ENCODE measurements at places on chromosomes 7 and 10.

- no peak for DNase-seq
Observed at GRCh38 chr7:11207565-11207964, 233.9 kb downstream of the PHF14 start.

DNA sequence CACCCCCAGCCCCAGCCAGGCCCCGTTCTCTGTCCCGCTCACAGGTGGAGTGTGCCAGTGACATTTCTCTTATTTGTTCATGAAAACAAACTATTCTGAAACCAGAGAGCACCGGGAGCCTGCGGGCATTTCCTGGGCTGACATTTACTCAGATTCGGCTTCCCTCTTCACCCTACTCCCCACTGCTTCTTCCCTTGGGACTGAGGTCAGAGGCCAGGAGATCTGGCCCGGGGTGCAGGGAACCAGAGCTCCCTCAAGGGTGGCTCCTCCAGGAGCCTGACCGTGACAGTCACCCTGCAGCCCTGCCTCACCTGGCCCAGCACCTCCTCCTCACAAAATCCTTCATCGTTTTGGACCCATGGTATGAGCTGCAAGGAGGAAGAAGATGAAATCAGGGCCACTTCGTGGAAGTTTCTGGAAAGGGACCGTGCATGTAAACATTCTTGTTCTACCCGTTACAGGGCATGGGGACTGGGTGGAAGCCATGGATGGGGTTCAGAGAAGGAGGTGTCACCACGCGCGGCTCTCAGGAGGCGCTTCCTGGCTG, 12.2 kb downstream of the BHLHA15 start:
- DNase-seq = no peak

DNA sequence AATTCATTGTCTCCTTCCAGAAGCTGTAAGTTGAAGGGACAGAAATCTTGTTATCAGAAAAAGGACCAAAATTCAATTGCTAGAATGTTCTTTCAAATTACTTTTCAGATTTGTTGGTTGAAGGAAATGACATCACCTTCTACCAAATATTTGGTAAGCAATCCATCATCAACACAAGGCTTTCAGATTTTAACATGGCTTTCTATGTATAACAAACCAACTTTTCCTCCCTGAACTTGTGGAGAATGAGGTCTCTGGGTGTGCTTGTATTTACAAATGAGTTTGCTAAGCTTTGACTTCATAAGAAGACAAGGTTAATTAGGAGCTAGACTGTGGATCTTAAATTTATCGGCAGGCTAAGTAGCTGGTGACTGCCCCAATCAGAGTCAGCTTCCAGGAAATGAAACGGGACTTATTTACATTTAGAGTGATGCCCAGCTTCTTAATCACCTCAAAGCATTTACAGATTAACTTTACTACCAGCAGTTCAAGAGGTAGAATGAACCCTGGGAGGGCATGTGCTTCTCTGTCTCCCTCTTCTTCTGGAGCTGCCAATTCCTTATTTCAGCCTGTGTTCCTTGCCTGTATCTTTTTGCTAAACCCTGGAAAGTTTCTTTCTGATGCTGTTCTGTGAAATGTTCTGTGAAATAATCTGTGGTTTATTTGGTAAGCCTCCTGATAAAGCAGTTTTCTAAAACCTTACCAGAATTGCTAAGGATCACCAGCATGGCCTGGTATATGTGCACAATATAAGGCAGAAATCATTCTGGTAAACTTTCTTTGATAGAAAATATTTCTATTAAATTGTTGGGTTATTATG, 248.8 kb upstream of the FZD8 start:
- DNase-seq = no peak

DNA sequence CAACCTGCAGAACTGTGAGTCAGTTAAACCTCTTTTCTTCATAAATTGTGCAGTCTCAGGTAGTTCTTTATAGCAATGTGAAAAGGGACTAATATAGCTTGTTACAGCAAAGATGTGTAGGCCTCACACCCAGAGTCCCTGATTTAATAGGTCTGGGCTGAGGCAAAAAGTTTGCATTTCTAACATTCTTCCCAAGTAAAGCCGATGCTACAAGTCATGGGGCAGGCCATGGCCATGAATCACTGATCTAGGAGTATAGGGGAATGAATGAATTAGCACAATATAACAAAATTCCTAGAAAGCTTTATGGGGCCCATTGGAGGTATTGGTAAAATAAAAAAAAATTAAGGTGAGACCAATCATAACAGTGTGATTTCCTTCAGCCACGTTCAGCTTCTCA, 11.5 kb upstream of the AASS start:
- no peak for DNase-seq

DNA sequence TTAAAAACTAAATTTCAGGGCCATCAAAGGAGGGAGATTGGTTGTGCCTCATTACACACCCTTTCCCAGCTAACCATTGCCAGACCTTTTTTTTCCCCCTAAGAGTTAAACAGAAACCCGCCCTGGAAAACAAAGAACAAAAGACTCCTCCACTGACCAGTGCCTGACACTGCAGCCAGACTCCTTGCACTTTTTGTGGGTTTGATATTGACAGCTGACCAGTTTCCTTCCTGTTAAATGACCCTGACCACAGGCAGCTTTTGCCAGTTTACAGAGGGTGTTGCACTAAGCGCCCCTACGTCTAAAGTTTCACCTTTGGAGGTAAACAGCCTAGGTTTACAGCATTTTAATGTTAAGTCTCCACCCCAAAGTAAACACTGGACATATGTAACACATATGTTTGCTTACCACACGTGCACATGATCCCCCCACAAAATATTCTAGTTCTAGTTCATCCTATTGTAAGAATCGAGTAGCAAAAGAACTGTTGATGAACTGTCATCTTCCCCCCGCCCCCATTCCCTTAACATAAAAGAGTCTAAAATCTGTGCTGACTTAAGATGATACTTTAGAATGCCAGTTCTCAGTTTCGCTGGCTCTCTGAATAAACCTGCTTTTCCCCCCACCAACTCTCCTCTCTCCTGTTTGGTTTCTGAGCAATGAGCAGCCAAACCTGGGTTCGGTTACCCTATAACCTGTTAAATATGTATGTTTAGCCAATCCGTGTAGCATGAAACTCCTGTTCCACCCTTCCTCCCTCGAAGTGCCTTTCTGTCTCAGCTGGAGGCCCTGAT, 38.0 kb downstream of the FOXI2 start:
- DNase-seq = no peak

DNA sequence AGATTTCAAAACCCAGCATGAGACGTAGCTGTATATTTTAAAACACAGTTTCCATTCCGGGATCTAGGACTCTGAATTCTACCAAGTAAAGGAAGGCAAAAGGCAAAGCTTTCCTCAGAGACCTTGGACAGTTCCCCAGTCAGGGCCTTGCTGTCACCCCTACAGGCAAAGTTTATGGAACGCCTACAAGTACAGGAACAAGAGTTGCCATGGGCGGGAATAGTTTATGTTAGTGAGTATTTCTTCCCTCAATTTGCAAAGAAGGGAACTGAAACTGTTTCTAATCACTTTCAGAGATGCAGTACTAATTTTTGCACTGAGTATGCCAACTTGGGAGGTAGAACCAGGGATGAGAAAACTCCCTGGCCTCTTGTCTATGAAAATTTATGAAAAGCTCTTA, 68.2 kb upstream of the LRGUK start:
- DNase-seq = no peak

DNA sequence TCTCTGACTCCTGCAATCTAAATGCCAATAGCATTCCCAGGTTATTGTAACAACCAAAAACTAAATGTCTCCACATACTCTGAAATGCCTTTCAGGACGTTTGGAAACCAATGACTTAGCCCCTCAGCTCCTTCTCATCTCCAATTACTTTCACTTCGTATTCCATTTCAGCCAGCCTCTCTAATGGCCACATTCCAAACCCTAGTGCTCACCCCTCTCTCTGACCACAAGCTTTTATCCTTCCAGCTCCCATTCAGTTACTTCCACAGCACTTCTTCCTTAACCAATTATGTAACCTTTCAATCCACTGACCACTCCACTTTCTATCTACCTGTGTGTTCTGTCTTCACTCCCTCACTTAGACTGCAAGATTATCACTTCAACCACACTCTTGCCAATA, 4.3 kb downstream of the NOC3L start:
- no peak for DNase-seq

DNA sequence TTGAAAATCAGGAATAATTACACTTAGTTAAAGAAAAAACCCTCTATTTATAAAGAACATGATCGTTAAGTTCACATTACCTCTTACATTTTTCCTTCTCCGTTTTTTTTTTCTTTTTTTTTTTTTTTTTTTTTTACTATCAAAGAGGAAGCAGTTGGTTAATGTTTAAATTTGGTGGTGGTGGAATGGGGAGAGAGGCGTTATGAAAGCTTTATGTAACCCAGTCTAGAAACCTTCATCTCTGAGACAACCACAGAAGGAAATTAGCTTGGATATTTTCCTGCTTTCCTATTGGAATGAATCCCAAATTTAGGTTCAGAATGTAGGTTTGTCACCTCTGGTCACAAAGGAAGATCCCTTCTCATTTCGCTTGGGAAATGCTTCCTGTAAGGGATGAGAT, 31.5 kb upstream of the LHFPL3 start:
- DNase-seq = no peak

DNA sequence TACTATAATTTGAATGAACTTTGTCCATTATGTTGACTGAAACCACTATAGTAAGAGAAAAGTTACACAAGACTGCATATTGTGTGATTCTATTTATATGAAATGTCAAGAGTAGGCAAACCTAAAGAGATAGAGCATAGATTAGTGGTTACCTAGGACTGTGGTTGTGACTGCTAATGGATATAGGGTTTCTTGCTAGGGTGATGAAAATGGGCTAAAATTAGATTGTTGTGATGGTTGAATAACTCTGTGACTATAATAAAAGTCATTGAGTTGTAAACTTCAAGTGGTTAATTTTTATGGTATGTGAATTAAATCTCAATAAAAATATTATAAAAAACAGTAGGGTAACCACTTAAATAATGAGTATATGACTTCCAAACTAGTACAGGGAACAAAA, 142.9 kb upstream of the AHR start:
- no peak for DNase-seq

GRCh38 chr10:122421054-122421625, 33.3 kb upstream of the ARMS2 start:
- DNase-seq = no peak

GRCh38 chr10:126732868-126733267, 62.4 kb upstream of the C10orf90 start:
- no peak for DNase-seq

- no peak for DNase-seq
Observed at GRCh38 chr10:5532618-5533097, 7.9 kb downstream of the CALML3 start.

- DNase-seq = no peak
Observed at GRCh38 chr7:151821226-151821625, 55.7 kb downstream of the PRKAG2 start.

DNA sequence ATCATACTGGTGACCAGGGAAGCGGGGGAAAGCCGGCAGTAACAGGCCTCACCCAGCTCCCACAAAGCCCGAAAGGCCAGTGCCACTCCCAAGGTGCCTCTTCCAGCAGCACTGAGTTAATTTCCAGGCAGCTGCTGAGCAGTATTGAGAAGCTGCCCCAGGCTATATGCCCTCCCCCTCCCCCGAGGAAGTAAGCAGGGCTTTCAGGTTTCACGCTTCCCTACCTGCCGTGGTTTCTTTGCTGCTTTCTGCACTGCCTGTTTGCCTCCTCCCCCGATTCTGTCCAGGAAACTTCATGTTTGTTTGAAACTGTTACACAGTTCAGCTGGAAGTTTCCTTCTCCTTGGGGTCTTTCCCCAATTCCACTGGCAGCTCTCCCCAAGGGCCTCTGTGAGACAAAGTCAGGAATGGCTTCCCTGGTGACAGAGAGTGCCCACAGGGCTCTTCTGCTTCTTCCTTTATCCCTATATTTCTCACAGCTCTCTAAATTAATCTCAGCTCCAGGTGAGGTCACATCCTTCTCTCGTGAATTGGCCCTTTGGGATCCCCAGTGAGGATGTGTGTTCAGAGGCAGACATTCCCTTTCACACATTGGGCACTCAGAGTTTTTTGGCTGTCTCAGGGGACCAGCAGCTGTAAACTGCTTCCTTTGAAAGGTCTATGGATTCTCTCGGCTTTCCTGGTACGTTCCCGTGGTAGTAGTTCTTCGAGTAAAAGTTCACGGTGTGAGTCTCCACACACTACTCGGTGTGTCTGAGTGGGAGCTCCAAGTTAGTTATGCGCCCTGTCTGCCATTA, 19.4 kb downstream of the C1GALT1 start:
- DNase-seq = no peak

- no peak for DNase-seq
Observed at GRCh38 chr7:34096198-34096651, 190.9 kb downstream of the BMPER start.

DNA sequence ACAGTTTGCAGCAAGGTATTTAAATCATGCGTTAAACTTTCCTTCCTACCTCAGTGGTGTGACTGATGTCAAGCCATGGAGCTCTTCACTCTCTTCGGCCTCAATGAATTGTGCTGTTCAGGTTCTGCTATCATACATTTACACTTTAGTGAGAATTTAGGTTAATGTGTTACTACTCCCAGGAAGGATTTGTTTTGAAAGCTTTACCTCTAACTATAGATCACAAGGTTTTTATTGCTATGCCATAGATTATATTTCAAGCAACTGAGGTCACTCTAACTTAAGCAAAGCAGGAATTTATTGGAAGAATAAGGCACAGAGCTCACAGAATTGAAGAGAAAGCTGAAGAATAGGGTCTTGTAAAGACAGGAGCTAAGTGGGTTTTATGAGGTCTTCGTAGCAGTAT, 11.0 kb upstream of the ADD3 start:
- DNase-seq = no peak
